Upper lobe of right lung (tissue), 1 donor: ENCODE measurements at places on chromosomes 4 and X. TPM values are rescaled to one million over a fixed set of nuclear protein-coding genes. Genes with fewer than 3 reads are reported as not detected.

SPINK2 gene
- not detected for total RNA-seq

ENPEP gene
- total RNA-seq, result 7.5 TPM

HELT gene
- 0.49 TPM for total RNA-seq

DAPP1 gene
- 8.9 TPM for total RNA-seq

DNA sequence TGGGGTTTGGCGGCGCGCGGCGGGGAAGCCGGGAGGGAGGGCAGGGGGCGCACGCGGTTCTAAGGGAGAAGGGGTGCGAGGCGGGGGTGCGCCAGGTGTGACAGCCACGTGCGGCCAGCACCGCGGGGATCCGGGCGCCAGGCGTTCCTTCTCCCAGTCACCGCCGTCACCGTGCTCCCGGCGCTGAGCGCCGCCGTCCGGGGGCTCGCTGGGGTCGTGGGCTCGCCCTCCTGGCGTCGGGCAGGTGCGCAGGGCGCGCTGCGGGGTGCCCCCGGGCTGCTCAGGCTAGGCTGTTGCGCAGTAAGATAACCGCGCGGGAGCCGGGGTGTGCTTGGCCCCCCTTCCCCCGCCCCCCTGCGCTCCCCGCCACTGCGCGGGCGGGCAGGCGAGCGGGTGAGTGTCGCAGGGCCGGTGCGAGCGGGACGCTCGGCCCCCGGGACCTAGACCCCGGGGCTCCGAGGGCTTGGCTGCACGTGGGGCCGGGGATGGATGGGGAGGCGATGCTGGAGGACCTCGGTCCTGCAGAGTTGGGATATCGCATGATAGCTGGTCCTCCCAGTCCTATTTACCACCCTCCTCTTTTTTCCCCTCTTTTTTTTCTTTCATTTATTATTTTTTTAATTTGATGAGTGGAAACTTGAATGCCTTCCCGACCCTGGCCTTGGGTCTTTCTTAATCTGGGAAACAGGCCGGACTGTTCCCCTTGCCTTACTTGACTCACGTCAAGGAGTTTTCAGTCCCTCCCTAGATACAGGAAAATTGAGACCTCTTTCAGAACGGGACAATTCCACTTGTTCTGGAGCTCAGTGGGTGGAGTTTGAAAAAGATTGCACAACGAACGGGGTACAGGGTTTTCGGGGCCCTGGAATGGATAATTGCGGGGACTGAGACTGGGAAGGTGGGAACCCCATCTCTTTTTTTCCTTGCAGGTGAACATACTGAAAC is 797 bp downstream of the TXLNG start:
- H3K27me3 ChIP-seq, result no peaks in the 10 kb centered on the region
- peak overlapping the region; percentile 78 for H3K27ac ChIP-seq
- H3K4me3 ChIP-seq, result peak overlapping the region; percentile 60
- H3K4me1 ChIP-seq, result no peaks in the 10 kb centered on the region
- peak; percentile 69 for DNase-seq

GRCh38 chrX:2867206-2867605 is 38.5 kb downstream of the GYG2 start:
- H3K36me3 ChIP-seq, result no peaks in the 10 kb centered on the region
- no peak for DNase-seq
- H3K27me3 ChIP-seq, result no peaks in the 10 kb centered on the region
- no peak overlapping the region for H3K27ac ChIP-seq
- H3K4me1 ChIP-seq, result no peaks in the 10 kb centered on the region

DNA sequence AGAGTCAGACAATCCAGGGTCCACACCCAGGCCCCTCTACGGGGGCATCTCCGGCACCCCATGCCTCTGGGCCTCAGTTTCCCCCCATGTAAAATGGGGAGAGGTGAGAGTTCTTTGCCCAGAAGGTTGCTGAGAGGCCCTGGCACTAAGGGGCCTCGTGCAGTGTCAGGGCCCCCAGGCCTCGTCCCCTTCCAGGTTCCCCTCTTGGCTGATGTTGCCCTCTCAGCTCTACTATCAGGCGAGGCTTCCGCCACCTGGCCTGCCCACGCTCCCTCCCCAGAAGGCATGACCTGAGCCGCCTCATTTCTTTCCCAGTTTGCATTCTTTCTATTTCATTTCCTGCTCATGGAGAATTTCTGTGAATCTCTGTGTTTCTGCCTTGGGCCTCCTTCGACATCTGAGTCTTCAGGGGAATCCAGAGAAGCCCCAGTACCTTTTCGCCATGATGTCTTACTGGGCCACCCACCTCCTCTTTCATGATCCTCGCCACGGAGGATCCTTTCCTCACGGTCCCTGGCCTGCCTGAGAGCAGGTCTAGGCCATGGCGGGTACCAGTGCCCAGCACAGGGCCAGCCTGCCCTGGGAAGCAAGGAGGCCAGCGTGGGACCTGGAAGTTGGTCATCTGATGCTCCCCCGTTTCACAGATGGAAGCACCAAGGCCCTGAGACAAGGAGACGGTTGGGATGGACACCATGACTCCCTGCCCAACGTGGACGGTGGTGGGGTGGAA is 21.9 kb upstream of the MRFAP1 start:
- DNase-seq, result peak; percentile 39
- H3K4me1 ChIP-seq, result no peaks in the 10 kb centered on the region
- no peaks in the 10 kb centered on the region for H3K27me3 ChIP-seq
- H3K27ac ChIP-seq, result no peak overlapping the region
- H3K4me3 ChIP-seq, result no peak overlapping the region
- H3K36me3 ChIP-seq, result peaks cover 36% of the 10 kb centered on the region

- no peaks in the 10 kb centered on the region for H3K36me3 ChIP-seq
- DNase-seq, result peak; percentile 42
- peaks cover 22% of the 10 kb centered on the region for H3K27me3 ChIP-seq
- no peak overlapping the region for H3K4me3 ChIP-seq
- H3K27ac ChIP-seq, result no peak overlapping the region
- no peaks in the 10 kb centered on the region for H3K4me1 ChIP-seq
These were observed 115.9 kb downstream of the CPZ start for GRCh38 chr4:8708401-8709021.

DNA sequence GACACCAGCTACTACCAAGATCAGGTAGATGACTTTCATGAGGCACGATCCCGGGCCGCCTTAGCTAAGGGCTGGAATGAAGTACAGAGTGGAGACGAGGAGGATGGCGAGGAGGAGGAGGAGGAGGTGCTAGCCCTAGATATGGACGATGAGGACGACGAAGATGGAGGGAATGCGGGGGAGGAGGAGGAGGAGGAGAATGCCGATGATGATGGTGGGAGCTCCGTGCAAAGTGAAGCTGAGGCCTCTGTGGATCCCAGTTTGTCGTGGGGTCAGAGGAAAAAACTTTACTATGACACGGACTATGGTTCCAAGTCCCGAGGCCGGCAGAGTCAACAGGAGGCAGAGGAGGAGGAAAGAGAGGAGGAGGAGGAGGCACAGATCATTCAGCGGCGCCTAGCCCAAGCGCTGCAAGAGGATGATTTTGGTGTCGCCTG is 481 bp downstream of the UTP3 start:
- peaks cover 32% of the 10 kb centered on the region for H3K4me1 ChIP-seq
- no peaks in the 10 kb centered on the region for H3K27me3 ChIP-seq
- H3K27ac ChIP-seq, result peak overlapping the region; percentile 97

- H3K27ac ChIP-seq, result no peak overlapping the region
- no peak overlapping the region for H3K4me3 ChIP-seq
- no peak for DNase-seq
- no peaks in the 10 kb centered on the region for H3K4me1 ChIP-seq
- H3K36me3 ChIP-seq, result no peaks in the 10 kb centered on the region
These were observed 90.6 kb upstream of the MAB21L2 start for GRCh38 chr4:150491132-150492049.

GRCh38 chr4:103786014-103786413 is 66.2 kb upstream of the TACR3 start:
- H3K27ac ChIP-seq, result no peak overlapping the region
- H3K4me1 ChIP-seq, result no peaks in the 10 kb centered on the region
- DNase-seq, result no peak
- H3K36me3 ChIP-seq, result no peaks in the 10 kb centered on the region
- no peaks in the 10 kb centered on the region for H3K27me3 ChIP-seq

GRCh38 chr4:73576381-73576780 is 43.9 kb downstream of the RASSF6 start:
- H3K36me3 ChIP-seq, result no peaks in the 10 kb centered on the region
- H3K4me1 ChIP-seq, result no peaks in the 10 kb centered on the region
- no peak overlapping the region for H3K27ac ChIP-seq
- no peaks in the 10 kb centered on the region for H3K27me3 ChIP-seq
- no peak overlapping the region for H3K4me3 ChIP-seq
- no peak for DNase-seq

DNA sequence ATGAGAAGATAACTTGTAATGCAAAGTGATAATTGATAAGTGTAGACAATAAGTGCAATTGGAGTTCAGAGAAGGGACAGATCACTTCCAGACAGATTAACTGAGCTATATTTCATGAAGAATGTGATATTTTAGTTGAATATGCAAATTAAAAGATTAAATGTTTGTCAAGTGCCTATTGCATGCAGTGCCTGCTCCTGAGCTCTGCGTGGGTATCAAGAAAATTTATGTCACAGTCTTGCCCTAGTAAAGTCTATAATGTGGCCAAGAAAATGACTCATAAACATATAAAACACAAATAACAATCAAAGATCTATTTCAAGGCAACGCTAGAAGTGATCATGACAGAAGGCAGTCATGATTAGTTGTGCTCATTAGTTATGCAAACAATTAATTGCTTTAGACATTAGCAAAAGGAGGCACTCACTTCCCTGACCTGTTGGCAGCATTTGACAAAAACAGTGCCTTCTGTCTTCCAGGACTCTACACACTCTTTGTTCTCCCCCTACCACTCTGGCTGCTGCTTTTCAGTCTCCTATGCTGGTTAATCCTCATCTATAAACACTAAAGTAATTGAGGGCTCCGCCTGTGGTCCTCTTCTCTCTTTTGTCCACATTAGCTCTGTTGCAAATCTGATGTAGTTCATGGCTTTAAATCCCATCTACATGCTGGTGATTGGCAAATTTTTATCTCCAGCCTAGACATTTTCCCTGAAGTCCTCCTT is 47.7 kb downstream of the ARHGEF38 start:
- H3K27me3 ChIP-seq, result no peaks in the 10 kb centered on the region
- no peaks in the 10 kb centered on the region for H3K4me1 ChIP-seq
